ENCODE measurements at places on chromosomes 2 and 18.

- DNase-seq: no peak
Measured at GRCh38 chr2:176130147-176130956, 847 bp downstream of the HOXD8 start.

GRCh38 chr2:135890835-135891234, 14.6 kb upstream of the MCM6 start:
- DNase-seq: no peak

- DNase-seq: no peak
Measured at GRCh38 chr2:166314022-166314759, 61.6 kb downstream of the SCN9A start.

DNA sequence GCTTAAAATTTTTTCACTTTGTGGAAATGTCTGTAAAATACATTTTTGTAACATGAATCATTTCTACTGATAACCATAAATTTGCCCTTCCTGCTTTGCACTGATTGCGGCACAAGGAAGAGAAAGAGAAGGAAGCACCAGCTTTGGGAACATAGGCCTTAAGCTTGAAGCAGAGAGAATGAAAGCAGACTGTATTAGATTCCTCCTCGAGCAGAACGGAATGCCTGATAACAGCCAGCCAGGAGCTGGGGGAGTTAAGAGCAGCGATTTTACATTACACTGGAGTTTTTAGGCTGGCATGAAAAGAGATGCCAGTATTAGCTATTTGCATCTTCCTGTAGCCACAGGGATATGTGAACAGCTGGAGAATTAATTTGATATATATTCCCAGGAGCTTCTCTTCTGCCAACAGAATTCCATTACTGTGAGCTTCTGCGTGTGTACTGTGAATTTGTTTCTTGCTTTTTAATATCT, 33.5 kb downstream of the CRIM1 start:
- no peak for DNase-seq

DNA sequence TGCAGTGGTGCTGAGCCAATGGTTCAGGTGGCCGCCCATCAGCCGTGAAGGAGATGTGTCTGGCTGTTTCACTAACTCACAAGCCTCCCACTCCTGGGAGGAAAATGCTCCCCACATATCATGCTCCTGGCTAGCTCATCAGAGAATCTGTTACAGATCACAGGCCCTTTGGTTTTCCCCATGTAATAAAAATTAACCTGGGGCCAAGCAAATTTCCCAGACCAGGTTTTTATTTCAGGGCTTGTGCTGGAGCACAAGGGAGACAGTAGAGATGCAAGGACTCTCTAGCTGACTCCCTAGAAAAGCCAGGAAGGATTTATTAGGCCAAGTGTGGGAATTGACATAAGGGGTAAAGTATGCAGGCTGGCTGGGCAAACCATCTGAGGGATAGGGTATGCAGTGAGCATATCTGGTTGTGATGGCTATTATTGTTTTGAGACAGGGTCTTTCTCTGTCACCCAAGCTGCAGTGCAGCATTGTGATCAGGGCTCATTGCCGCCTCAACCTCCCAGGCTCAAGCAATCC, 40.6 kb upstream of the CCBE1 start:
- DNase-seq: no peak

- no peak for DNase-seq
Measured at GRCh38 chr2:126864861-126865260, 33.8 kb upstream of the TEX51 start.

- DNase-seq: no peak
Measured at GRCh38 chr2:199409759-199410529, 47.8 kb downstream of the SATB2 start.

GRCh38 chr2:85971366-85971765, 82.6 kb upstream of the ST3GAL5 start:
- DNase-seq: no peak

DNA sequence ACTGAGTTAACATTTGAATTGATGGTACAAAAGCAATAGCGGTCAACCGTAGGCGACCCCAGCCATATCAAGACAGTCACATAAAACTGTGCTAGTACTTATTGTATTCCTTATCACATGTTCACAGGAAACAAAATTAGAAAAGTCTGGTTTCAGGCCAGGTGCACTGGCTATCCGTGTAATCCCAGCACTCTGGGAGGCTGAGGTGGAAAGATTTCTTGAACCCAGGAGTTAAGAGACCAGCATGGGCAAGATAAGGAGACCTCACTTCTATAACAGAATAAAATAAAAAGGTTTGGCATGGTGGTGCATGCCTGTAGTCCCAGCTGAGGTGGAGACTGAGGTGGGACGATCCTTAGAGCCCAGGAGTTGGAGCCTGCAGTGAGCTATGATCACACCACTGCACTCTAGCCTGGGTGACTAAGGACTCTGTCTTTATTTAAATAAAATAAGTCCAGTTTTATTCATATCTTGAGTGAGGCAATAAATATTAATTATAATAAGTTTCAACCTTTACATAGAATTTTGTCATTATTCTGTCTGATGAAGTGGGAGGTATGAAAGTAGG, 84.1 kb upstream of the RGPD4 start:
- DNase-seq: no peak

DNA sequence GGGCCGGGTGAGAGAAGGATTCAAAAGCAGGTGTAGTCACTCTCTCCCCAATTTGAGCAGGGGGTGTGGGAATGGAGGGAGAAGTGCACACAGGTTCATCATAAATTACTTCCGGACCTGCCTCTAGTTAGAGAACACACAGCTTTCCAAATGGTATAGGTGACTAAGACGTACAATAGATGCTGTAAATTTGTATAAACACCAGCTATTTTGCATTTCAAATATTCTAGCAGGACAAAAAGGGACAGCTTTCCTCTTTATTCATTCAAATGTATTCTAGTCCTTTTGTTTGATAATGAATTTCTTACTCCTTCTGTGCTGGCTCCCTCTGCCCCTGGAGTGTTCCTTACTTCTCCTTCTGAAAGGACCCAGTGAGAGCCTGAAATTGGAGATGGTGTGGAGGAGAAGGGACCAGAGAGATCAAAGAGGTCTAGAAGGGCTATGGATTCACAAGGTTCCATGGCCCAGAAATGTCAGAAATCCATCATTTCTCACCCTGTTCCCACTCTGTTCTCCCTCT, 53.2 kb upstream of the SH3BP4 start:
- DNase-seq: no peak

DNA sequence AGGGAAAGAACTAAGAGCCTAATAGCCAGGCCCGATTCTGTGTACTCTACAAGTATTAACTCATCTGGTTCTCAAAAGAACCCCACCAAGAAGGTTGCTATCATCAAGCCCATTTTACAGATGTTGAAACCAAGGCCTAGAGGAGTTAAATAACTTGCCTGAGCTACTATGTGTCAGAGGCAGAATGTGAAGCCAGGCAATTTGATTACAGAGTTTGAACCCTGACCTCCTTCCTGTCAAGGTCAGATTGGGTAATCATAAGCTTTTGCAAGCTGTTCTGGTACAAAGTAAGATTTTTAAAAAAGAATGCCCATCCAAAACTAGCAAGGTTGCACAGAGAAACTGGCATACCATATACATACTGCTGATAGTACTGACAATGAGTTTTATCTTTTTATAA, 227.1 kb downstream of the HAUS1 start:
- no peak for DNase-seq

GRCh38 chr2:86221066-86221684, 21.9 kb downstream of the MRPL35 start:
- no peak for DNase-seq

GRCh38 chr2:108635630-108636354, 83.5 kb upstream of the RANBP2 start:
- no peak for DNase-seq

DNA sequence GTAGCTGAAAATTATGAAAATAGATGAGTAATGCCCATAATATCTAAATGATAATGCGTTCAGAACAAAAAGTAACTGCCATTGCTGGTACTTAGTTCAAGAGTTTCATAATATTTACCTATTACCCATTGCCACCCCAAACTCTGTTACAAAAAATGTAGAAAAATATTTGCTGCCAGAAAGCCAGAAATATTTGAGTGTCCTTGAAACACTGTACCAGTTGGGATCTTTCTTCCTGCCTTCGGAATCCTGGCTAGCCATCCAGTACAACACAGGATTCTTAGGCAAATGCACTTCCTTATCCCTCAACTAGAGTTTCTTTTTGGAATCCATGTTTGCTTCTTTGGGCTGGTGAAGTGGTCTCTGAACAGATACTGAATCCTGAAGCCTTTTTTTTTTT, 207.1 kb downstream of the MCFD2 start:
- no peak for DNase-seq

DNA sequence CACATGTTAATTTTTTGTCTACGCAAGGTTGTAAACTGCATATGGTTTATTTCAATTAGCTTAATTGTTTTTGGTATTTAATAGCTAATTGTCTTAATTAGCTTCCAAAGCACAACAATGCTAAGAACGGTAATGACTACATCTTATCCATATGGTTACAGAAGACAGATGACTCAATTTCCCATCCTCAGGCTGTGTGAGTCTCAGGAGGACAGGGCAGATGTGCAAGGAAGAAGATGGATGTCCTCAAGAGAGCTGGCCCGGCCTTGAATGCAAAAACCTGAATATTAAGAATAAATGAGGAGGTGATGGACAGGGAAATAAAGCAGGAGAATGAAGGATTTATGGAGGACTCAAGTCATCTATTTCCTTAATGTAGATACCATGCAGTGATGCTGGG, 31.4 kb downstream of the SLC4A3 start:
- no peak for DNase-seq

- DNase-seq: no peak
Measured at GRCh38 chr2:157747695-157748370, 119.2 kb upstream of the ACVR1C start.

GRCh38 chr2:105776560-105776928, 31.8 kb downstream of the NCK2 start:
- no peak for DNase-seq

DNA sequence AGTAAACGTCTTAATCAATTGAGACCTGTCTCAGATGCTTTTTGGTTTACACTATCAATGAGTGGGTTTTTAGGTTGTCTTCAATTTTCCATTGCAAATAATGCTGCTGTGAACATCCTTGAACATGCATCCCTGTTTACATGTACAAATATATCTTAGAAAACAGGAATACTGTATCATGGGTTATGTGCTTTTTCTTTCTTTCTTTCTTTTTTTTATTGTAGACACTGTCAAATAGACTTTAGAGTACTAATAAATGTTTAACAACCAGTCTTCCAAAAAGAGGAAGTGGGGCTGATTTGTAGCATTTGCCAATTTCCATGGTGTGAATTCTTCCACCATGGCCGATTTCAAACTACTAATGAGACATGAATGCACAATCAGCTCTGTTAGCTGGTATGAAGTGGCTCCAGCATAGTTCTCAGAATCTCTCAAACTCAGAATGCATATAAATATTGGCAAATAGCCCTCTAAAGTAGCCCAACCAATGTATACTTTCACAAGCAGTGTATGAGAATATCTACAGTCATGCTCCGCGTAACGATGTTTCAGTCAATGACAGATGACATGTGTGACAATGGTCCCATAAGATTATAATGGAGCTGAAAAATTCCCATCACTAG, 50.3 kb upstream of the B3GNT2 start:
- DNase-seq: no peak

DNA sequence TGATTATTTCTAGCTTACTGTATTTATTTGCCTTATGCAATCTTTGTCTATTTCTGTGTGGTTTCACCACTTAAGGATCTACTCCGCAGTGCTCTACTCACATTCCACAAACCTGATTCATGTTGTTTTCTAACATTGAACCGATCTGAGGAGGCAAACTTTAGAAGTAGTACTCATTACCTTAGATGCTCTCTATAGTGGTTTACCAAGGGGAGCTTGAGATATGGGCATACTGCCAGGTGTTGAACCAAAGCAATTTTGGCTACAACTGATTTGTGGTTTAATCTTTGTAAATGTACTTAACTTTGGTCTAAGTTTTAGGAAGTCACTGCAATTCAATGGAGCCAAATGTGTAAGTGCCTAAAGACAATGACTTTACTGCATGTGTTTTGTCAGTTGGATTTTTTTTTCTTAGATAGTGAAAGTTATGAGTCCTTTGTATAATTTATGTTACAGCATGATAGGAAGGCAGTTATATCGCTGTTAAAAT, 50.1 kb downstream of the MAP2 start:
- no peak for DNase-seq

- DNase-seq: no peak
Measured at GRCh38 chr18:24053211-24053610, 38.7 kb downstream of the TTC39C start.

- no peak for DNase-seq
Measured at GRCh38 chr18:48292782-48293424, 116.3 kb downstream of the ZBTB7C start.

- no peak for DNase-seq
Measured at GRCh38 chr18:67183398-67183797, 333.1 kb downstream of the DSEL start.

GRCh38 chr18:37260367-37261093, 305.1 kb downstream of the CELF4 start:
- DNase-seq: no peak

DNA sequence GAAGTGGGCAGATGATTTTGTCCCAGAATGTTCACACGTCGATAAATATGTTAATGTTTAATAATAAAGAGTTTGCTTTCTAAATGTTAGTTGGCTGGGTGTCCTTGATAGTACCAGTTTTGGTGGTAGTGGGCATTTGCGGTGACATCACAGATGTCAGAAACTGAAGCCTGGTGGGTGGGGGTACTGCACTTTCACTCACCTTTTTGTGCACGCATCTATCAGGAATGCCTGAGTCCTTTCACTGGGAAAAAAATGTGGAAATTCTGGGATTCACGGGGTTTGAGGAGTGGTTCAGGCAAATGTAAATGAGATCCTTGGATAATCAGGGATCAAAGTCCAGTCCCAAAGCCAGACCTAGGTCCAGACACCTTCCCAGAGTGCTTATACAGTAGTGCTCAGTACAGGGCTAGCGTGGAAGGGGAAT, 3.2 kb downstream of the EPAS1 start:
- DNase-seq: no peak

DNA sequence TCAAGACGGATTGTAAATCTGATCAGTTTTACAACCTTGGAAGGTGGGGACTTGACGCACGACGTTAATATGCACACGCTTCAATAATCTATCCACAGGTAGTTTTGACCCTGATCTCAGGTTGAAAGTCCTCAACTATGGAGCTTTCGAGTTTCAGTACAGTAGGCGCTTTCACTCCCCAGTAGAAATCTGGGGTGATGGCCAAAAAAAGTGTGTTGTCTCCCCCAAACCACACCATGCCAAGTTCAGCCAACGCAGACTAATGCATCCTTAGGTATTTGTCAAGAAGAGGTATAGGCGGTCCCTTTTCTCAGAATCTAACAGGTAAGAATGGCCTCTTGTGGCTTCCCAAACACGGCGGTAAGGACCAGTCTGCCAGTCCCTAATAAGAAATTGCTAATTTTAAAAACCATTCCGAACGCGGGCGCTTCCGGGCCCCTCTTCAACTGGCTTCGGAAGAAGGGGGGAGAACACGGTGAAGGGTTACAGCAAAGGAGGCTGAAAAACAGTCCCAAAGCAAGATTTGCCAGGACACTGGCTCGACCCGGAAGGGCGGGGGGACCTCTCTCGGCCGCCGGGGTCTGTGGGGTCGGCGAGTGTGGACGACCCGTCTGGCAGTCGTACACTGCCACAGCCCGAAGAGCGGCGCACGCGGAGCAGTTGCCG, 659 bp downstream of the FAM210A start:
- DNase-seq: no peak

GRCh38 chr2:192741889-192742288, 547.2 kb upstream of the TMEFF2 start:
- DNase-seq: no peak

Data from C1 segment of cervical spinal cord (tissue), 14 donors.